ENCODE measurements at places on chromosomes 5 and 9.
A peak's percentile ranks its signal among the peaks of the same experiment; 100 is the strongest.

DNA sequence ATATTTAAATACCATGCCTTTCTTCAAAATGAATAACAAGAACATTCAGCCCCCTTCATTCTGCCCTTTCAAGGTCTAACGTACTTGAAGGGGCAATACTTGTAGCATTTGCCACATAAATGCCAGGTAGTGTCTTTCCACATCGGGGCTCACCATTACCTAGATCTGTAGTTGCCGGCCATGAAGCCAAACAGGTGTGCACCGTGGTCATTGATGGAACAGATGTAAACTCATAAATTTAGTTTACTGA lies 193.0 kb downstream of the CD180 start:
- no peak for DNase-seq

GRCh38 chr5:150106674-150107426 lies 20.5 kb upstream of the CSF1R start:
- DNase-seq: no peak

- no peak for DNase-seq
These were observed 360.6 kb upstream of the PRR16 start for GRCh38 chr5:120103495-120103894.

GRCh38 chr9:114303977-114304376 lies 18.9 kb upstream of the ORM1 start:
- no peak for DNase-seq

GRCh38 chr9:93086447-93087224 lies 9.4 kb upstream of the CARD19 start:
- DNase-seq: no peak

DNA sequence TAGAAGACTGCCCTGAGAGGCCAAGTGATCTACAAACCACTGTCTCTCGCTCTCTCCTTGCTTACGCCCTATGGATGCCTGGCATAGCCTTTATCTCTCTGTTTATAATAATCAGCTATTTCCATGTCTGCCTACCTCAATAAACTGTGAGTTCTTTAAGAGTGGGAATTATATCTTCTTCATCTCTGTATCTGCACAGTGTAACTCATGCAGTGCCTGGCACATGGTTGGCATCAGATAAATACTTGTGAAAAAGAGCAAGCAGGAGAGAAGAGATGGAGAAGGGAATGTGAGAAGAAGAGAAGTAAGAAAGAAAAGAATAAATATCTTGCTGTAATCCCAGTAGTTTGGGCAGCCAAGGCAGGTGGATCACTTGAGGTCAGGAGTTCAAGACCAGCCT lies 94.6 kb upstream of the TNPO1 start:
- no peak for DNase-seq

DNA sequence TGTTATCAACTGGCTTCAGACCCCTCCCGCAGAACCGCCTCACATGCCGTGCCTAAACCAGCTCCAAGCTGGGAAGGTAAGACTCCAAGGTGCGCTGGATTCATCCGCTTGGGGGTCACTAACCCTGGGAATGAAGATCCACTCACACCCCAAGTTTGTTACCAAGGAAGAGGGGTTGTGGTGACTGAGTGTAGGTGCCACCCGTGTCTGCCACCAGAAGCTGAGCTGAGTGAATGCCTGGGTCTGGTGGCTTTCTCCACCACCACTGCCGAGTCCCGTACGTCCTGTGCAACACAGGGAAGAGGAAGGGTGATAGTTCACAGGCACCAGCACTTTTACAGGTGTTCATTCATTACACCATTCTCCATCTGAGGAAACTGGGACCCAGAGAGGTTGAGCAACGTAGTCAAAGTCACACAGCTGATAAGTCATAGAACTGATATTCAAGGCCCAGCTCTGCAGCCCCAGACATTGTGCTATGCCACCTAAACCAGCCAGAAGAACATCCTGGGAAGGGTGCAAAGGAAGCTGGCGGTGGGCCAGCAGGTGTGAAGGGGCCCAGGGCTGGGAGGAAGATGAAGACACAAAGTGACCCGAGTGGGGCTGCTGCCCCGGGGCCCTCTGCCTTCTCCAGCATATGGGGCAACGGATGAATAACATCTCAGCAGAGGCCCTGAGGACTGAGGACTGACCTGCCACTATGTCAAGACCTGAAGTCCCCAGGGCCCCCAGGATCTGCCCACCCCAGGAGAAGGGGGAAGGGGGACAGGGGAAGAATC lies 70.9 kb upstream of the PPP1R26 start:
- no peak for DNase-seq

- no peak for DNase-seq
These were observed 58.6 kb downstream of the WDR70 start for GRCh38 chr5:37437711-37438110.

GRCh38 chr5:111697215-111697614 lies 59.8 kb downstream of the NREP start:
- no peak for DNase-seq

DNA sequence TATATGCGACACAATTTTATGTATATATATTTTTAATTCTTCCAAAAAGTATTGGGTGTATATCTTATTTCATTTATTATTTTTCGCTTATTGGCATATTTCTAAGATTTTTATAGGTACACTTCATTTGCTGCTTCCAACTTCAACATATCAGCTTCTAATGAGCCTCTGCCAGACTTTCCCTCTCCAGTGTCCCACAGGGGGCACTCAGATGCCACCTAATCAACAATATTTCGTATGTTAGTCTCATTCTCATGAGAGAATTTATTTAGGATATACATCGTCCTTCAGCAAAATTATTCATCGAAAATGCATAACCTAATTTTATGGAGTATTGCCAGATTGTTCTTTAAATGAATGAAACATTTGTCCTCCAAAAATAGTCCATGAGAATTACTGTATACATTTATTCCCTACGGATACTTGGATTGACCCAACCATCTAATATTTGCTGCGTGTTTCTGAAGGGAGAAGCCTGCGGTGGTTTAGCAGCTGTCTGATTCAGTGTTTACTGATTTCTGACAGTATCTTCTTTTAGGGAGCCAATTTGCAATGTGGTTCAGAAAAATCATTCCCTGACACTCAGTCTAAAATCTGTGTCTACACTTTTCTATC lies 100.6 kb upstream of the SELENOP start:
- no peak for DNase-seq

DNA sequence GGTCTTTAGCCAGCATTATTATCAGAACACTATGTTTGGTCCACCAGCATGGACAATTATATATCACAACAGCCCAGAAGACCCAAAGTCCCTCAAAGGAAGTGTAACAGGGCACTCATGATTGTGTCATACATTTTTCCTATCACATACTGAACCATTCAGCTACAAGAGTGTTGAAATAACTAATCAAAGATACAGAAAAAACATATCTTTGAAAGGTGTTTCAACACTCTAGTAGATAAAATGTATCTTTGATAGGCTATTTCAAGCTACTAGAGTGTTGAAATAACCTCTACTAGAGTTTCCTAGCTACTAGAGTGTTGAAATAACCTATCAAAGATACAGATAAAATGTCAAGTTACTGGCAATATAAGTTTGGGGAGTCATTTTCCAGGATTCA lies 545.0 kb downstream of the PRR16 start:
- DNase-seq: no peak

- DNase-seq: no peak
These were observed 279.0 kb upstream of the TLE4 start for GRCh38 chr9:79292731-79293280.

- no peak for DNase-seq
These were observed 145.5 kb upstream of the LHFPL2 start for GRCh38 chr5:78793907-78794662.

GRCh38 chr5:124278636-124279035 lies 467.8 kb downstream of the ZNF608 start:
- no peak for DNase-seq

DNA sequence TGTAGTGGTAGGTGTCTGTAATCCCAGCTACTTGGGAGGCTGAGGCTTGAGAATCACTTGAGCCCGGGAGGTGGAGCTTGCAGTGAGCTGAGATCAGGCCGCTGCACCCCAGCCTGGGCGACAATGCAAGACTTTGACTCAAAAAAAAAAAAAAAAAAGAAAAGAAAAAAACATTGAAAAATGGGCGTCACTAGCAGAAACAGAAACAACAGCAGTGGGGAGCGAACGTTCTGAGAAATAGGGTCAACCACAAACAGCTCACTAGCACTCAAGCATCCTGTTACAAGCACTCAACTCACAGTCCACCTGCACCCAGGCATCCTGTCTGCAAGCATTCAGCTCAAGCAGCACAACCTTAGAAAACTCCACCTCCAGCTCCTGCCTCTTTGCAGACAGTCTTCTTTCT lies 17.2 kb downstream of the TRIM14 start:
- DNase-seq: peak; percentile 34

- no peak for DNase-seq
These were observed 122.5 kb downstream of the SLC1A3 start for GRCh38 chr5:36728697-36729543.

- DNase-seq: no peak
These were observed 825 bp upstream of the TOR4A start for GRCh38 chr9:137276473-137277328.

GRCh38 chr9:136404801-136405136 lies 4.8 kb upstream of the SNAPC4 start:
- DNase-seq: no peak

GRCh38 chr5:181092428-181092827 lies 38.5 kb downstream of the OR2V1 start:
- DNase-seq: no peak

GRCh38 chr5:38816083-38817030 lies 29.5 kb upstream of the OSMR start:
- no peak for DNase-seq

DNA sequence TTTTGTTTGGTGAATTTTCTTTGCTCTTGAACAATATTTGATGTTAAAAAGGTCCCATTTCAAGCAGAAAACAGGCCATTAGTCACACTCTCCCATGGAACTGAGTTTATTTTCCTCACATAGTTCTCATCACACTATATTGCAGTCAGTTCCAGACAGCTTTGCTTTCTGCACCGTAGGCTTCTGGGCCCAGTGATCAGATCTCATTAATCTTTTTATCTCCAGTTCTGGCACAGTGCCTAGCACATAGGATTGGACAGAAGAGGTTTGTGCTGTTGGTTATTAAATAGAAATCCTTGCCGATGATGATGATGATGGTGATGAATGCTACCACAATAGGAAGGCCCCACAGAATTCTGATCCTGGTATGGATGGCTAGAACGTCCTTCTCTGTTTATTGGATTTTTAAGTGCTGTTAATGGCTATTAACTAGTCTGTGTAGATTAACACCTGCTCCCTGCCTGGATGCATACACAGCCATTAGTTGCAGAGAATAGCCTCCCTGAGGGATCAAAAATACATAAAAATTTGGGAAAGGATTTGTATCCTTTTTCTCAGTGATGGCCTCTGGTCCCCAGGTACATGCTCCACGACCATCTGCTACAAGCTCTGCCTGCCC lies 52.0 kb upstream of the NTRK2 start:
- DNase-seq: no peak

DNA sequence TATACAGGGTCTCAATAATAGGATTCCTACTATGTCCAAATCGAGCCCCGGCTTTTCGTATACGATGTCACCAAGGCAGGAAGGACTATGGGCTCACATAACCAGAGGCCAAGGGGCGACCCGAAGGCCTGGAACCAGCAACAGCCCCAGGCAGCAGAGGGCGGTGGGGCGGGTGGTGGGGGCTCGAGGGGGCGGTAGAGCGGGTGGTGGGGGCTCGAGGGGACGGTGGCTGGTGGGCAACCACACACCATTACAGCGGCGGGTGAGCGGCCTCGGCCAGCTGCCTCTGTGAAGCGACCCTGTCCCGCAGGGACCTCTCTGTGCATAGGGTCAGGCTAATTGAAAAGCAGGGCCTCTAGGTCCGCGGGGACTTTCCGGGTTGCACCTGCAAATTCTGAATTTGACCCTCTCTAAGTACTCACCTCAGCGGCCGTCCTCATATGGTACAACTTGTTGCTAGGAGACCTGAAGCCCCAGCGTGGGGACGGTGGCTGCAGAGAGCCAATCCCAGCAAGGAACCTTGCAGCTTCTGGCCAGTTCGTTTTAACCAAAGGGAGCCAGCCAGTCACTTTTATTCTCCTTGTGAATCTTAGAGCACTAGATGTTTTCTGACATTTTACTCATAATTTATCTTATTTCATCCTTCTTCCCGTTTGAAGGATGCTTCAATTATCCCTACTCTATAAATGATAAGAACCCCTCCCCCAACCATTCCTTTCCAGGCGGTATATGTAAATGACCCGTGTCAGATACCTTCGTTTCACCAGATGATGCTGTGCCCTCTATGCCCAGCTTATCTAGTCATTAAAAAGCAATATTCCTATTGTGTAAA lies at the start of gene NME5:
TSS of gene NME5 (minus strand) at position 480 of the 832 bp plus-strand sequence. CDS start 648 bp downstream, outside the sequence.
- DNase-seq: no peak

GRCh38 chr5:157106630-157107461 lies 2.0 kb downstream of the HAVCR2 start:
- no peak for DNase-seq

DNA sequence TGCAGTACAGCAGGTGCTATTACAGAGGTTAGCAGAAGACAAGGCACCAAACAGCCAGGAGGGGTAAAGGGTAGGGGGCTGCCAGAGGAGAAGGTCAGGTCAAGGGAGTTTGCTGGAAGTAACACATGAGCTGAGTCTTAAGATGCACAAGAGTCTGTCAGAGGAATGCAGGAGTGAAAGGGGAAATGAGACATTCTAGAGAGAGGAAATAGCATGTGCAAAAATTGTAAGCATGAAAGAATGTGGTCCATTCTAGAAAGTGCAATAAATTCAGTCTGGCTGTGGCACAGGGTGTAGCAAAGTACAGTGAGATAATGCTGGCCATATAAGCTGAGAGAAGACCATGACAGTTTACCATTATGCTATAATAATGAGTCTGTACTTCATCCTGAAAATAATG lies 6.6 kb downstream of the GOLGA1 start:
- DNase-seq: no peak

GRCh38 chr9:69674716-69675438 lies 2.7 kb upstream of the APBA1 start:
- DNase-seq: no peak

- no peak for DNase-seq
These were observed 75.2 kb downstream of the ELAVL2 start for GRCh38 chr9:23750808-23751207.

DNA sequence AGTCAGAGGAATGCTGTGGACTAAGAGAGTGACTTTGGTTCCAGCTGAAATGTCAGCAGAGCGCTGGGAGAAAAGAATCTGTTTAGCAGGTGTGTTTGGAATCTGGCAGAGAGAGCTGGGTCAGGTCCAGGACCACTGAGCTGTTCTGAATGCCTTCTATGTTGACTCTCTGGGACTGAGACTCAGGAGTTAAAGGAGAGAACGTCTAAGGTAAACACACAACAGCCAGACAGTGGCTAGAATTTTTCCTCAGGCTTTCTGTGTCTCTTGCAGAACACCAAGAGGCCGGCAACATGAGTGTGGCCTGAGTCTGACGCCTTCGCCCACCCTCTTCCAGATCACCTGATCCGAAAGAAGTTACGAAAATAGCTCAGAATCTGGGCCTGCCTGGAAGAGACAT lies 107.2 kb upstream of the ZNF462 start:
- no peak for DNase-seq

DNA sequence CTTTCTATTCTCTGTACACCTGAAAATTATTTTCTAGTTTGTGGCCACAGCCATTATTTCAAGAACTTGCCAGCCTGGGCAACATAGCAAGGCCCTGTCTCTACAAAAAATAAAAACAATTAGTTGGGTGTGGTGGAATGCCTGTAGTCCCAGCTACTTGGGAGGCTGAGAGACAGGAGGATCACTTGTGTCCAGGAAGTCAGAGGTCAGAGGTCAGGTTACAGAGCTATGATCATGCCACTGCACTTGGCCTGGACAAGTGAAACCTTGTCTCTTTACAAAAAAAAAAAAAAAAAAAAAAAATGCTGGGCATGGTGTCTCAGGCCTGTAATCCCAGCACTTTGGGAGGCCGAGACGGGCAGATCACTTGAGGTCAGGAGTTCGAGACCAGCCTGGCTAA lies 58.3 kb downstream of the HMGCR start:
- DNase-seq: no peak

- no peak for DNase-seq
These were observed 175.1 kb upstream of the OTULINL start for GRCh38 chr5:14406554-14406849.
